Left forelimb (tissue), 1 donor: ENCODE measurements at places on chromosomes 12 and 14.

GRCh38 chr12:101876322-101876860 lies 989 bp upstream of the DRAM1 start:
- no peak for DNase-seq

GRCh38 chr12:30440826-30441602 lies 254.7 kb downstream of the IPO8 start:
- DNase-seq, result no peak

GRCh38 chr12:62676521-62677307 lies 210.1 kb downstream of the MON2 start:
- DNase-seq, result no peak

DNA sequence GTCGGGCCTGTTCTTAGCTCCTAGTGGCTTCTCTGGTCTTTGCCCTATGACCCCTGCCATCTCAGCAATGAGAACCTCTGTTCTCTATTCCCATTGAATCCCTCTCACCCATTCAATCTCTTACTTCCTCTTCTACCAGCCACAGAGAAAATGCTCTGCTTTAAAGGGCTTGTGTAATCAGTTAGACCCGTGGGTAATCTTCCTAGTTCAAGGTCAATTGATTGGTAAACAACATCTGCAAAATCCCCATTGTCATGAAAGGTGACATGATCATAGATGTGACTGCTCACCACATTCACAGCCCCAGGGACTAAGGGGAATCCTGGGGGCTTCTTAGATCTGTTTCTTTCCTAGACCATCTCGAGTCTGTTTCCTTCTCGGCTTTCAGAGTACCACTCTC lies 7.2 kb upstream of the CCDC197 start:
- DNase-seq, result no peak

- DNase-seq, result no peak
Measured at GRCh38 chr14:95300697-95301526, 18.8 kb downstream of the CLMN start.

GRCh38 chr14:65867333-65867732 lies 454.8 kb downstream of the FUT8 start:
- DNase-seq, result no peak

GRCh38 chr12:122022393-122023338 lies 982 bp downstream of the BCL7A start:
- no peak for DNase-seq

DNA sequence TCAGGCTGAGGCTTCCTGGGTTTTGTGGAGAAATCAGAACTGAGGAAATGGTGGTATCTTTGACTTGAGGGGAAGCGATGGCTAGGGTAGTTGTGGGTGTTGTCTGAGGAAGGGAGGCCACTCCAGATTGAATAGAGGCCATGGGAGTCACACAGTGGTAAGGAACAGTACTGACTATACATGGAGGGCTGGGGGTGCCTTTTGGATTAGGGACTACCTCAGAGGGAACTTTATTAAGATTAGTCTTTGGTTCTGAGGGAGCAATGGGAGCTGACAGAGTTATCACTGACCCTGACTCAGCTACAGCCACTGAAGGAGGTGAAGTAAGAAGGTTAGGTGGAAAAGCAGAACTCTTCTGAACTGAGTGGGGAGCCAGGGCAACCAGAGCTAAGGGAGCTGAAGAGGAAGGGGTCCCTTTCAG lies 4.4 kb downstream of the NACA start:
- no peak for DNase-seq

DNA sequence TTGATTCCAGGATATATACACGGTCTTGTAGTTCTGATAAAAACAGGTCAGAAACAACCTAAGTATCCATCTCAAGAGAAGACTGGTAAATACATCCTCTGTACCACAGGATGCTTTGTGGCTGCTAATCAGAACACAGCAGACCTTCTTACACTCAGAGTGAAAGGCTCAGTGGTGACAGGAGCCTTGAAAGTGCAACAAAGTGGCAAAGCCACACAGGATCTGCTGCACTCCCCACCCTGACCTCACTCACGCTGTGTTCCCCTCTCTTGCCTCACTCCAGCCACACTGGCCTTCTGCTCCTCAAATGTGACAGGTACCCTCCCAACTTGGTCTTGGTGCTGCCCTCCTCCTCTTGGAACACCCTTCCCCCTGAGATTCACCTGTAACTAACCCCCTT lies 98.1 kb upstream of the GRIP1 start:
- no peak for DNase-seq

DNA sequence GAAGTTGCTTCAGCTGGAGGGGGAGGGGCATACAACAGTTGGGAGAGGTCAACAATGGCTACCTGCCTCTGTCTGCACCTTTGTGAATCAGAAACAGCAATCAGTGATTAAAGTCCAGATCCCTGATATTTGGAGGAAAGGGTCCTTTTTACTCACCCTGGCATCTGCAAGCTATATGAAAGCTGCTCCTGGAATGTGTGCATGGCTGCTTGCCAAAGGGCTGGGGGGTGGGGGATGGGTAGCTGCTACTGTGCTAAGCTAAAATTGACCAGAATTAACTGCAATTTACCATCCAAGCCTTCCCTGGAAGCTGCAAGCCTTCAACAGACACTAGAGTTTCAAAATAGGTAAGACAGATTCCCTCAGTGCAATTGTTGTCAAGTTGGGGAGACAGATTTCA lies 13.5 kb upstream of the GTF2A1 start:
- DNase-seq, result no peak

- no peak for DNase-seq
Measured at GRCh38 chr12:114656906-114657596, 26.9 kb downstream of the TBX3 start.
